Stimulated activated CD4-positive, alpha-beta T cell treated with anti-CD3 and anti-CD28 coated beads, TNF-alpha, amount 100 ng/mL, for 4 hours (primary cell): ENCODE measurements at places on chromosomes 3 and 15.

GRCh38 chr3:24450160-24450907 lies 44.3 kb downstream of the THRB start:
- DNase-seq, result no peak

DNA sequence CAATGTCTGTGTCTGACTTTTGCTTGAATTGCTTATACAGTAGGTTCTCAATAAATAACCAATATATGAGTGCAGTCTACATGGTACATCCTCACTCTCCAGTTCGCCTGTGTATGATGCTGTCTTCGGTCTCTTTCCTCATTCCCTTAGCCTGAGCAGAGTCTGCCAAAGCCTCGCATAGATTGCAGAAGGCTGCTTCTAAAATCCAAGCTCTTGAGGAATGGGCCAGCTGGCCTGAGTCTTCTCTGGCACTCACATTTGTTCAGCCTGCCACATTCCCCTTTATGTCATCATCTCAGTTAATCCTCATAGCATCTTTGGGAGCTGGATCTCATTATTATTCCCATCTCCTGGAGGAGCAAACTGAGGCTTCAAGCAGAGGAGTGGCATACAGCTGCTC lies 27.2 kb upstream of the ADAMTS7 start:
- DNase-seq, result no peak

DNA sequence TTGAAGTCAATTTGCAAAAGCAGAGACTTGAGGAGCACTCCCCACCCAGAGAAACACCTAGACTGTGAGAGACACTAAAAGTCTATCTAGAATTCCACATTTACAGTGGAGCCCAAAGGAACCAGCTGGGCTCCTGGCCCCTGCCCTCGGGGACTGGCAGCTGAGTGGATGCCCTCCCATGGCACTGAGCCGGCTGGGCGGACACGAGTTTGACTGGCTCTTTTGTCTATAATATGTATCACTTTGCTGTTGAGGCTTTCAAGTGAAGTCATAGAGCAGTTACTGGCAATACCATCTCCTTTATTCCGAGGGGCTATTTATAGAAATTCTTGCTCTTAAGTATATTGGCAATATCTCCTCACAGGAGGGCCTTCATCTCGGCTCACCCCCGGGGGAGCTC lies 65.8 kb upstream of the TNFAIP8L3 start:
- no peak for DNase-seq

- no peak for DNase-seq
Measured at GRCh38 chr3:22228705-22229104, 477.7 kb upstream of the ZNF385D start.

GRCh38 chr3:107077391-107077790 lies 299.8 kb upstream of the CCDC54 start:
- DNase-seq, result no peak

DNA sequence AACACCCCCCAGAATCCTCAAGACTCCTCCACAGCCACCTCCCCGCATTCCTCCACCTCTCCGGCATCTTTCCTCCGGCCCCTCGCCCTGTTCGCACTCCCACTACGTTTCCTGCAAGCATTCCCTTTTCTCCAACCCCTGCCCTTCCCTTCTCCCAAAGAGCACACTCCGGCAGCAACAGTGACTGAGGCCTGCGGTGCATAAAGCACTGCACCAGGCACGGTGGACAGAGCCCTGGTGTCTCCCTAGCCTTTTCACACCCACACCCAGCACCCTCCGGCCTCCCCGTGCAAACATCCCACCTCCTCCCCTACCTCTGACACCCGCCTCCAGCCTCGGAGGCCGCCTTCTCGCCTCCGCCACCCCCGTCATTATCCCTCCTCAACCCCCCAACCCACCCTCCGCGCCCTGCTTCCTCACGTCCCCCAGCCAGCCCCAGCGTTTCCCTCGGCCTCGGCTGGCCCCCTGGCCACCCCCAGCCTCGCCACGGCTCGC lies 577 bp downstream of the ZNF148 start:
- no peak for DNase-seq

GRCh38 chr15:73959012-73959581 lies 32.8 kb downstream of the LOXL1 start:
- no peak for DNase-seq

- DNase-seq, result peak; percentile 39
Measured at GRCh38 chr15:90300988-90301706, 35.7 kb downstream of the NGRN start.

- no peak for DNase-seq
Measured at GRCh38 chr3:110246796-110247376, 824.7 kb upstream of the NECTIN3 start.

GRCh38 chr3:132351222-132351806 lies 34.1 kb downstream of the ACP3 start:
- DNase-seq, result no peak

- DNase-seq, result no peak
Measured at GRCh38 chr15:68704496-68705021, 116.1 kb downstream of the ANP32A start.

DNA sequence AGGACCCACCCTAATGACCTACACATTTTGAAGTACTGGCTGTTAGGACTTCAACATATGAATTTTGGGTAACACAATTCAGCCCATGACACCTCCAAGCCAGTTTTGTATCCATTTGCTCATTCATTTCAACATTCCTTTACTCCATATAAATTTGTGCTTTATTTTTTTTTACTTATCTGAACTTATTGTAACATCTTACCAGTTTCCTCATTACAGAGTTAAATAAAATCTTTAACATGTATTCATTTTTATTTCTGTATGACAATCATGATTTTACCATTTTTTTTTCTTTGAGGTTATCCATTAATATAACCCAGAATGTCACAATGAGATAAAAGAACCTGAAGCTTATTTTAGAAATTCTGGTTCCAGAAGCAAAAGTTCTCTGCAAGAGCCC lies 48.0 kb upstream of the ATP1B3 start:
- no peak for DNase-seq

- DNase-seq, result no peak
Measured at GRCh38 chr3:172289583-172289982, 158.7 kb downstream of the GHSR start.

GRCh38 chr3:100900671-100901335 lies 92.4 kb downstream of the ABI3BP start:
- no peak for DNase-seq

DNA sequence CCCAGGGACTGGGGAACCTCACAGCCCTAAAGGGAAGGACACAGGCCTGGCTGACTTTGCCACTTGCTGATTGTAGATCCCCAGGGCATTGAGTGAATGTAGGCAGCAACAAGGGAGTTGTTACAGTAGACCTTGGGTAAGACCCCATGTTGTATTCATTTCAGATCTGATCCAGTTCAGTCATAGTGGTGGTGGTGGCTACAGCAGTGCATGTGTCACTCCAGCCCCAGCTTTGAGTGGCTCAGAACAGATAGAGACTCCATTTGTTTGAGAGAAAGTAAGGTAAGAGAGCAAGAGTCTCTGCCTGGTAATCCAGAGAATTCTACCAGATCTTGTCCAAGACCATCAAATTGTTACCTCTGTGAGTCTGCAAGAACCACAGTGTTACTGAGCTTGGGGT lies 278.7 kb upstream of the SATB1 start:
- DNase-seq, result no peak

DNA sequence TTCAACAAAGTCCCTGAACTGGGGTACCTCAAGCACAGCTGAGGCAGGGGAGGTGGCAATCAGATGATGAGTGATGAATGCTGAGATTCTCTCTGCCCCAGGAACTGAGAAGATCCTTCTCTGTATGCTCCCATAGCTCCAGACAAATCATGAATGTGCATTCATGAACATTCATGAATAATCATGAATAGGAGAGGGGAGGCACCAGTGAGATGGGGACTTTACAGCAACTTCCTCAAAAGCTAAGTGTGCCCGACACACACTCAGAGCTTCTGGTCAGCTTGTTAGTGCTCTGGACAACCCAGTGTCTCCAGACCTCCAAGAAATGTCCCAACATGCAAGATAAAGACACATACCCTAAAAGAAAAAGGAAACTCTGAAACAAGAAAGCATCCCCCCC lies 24.3 kb downstream of the LRRC2 start:
- no peak for DNase-seq

DNA sequence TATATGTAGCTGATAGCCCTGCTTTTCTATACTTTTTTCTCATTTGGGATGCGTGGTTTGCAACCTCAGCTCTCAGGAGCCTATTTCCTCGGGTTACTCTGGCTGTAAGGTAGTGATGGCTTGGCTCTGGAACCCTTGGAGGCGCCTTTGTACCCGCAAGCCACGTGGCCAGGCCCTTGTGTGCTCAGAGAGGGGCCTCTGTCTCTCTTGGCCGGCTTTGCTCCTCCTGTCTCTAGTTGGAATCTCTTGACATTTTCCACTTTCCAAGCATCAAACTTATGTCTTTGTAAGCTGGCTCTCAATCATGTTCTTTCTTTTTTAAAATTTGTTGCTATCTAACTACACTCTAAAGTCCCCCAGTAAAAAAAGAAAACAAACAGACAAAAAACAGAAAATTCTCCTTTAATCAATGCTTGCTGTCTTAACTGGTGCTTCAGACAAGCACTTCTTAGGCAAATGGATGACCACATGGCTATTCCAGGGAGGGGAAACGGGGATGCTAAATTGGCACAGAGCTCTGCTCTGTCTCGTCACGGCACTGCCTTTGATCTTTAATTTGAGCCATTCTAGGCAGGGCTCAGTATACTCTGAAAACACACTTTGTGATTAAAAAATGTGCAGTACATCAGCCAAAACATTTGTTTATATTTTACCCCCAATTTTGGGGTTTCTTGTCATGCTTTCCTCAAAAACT lies 180.4 kb upstream of the NR2E3 start:
- DNase-seq, result no peak

DNA sequence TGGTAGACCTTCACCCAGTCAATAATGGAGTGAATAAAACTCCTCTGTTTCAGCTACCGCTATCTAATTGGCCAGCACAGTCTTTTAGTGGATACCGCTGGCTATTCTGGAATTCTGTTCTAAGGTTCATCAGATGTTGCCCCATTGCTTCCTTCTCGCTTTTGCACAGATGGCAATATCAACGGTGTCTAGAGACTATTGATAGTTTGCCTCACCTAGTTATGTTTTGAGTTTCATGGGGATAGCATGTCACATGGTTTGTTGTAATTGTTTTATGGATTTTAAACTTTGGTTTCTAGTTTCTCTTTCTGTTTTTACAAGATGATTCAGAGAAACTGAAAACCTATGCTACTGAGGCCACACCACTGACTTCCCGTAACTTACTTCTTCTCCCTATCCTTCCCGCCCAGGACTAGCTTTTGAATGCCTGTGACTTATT lies 2.0 kb downstream of the XRN1 start:
- no peak for DNase-seq

- DNase-seq, result no peak
Measured at GRCh38 chr15:39931615-39932014, 2.3 kb upstream of the EIF2AK4 start.

GRCh38 chr15:95227235-95227634 lies 995.9 kb downstream of the MCTP2 start:
- DNase-seq, result no peak

DNA sequence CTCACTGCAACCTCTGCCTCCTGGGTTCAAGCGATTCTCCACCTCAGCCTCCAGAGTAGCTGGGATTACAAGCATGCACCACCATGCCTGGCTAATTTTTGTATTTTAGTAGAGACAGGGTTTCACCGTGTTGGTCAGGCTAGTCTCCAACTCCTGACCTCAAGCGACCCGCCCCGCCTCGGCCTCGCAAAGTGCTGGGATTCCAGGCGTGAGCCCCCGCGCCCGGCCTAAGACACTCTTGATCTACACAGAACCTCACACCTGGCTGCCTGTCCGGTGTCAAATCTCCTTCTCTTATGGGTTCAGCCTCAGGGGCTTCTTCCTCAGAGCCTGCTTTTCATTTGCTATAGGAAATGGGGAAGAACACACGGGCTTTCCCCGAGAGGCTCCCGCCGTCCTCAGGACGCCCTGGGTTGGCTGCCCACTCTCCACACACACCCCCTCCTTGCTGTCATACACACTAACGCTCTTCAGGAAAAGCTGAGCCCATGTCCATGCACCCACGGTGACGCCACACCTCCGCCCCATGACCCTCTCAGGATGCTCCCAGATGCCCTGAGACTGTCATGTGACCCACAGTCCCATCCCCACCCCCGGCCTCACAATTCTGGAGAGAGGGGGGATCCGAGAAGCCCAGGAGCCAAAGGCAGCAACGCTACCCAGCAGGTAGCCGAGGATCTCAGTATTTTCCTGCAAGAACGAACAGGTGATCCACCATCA lies 10.4 kb downstream of the TMEM44 start:
- DNase-seq, result no peak

DNA sequence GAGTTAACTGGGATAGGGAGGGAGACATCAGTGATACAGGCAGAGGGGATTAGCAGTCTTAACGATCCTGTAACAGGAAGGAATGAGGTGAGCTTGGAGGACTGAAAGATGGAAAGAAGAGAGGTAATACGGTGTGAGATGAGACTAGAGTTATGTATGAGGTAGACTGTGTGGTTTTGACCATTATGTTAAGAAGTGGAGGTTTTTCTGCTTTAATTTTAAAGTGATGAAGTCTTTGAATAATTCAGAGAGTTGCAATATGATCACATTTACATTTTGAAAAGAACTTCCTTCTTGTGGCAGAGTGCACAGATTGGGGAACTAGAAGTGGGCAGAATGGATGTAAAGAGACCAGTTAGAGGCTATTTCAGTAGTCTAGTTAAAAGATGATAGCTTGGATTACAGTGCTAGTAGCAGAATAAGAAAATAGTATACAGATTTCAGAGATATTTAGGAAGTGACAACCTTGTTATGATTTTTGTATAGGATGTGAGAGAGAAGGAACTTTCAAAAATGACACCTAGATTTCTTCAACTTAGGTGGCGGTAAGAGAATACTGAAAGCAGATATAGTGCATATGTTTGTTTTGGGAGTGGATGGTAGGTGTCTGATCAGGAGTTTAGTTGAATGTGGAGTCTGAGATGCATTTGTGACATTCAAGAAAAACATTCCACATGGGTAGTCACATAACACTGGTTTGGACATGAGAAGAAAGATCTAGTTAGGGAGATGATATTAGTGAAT lies 40.5 kb downstream of the STT3B start:
- no peak for DNase-seq

DNA sequence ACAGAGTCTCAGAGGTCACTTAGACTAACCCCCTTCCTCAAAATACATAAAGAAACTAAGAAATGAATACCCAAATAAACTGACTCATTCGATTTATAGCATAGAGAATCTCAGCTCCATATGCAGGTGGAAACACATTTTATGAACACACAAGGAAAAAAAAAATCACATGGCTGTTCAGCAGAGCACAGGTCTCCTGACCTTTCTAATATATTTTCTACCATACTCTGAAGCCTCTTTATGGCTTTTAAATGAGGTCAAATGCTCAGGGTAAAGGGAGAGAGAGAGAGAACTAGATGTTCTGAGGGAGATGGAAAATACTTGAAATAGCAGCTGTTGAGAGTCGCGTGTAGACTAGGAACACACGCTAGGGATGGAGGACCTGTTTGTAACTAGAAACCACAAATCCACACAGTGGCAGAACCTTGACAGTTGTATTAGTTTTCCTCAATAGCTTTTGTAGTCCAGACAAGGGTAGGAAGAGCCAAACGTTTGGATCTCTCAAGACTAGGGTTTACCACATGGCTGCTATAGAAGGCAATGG lies 165.3 kb downstream of the FMN1 start:
- no peak for DNase-seq

- DNase-seq, result no peak
Measured at GRCh38 chr15:96549136-96549535, 218.6 kb downstream of the NR2F2 start.

- DNase-seq, result no peak
Measured at GRCh38 chr15:68488290-68488689, 56.3 kb upstream of the ITGA11 start.

- DNase-seq, result no peak
Measured at GRCh38 chr3:28334552-28334951, 14.0 kb upstream of the ZCWPW2 start.

- no peak for DNase-seq
Measured at GRCh38 chr15:34358367-34358766, 8.6 kb downstream of the LPCAT4 start.
